ENCODE measurements at places on chromosomes 16 and 17.
A peak's percentile ranks its signal among the peaks of the same experiment; 100 is the strongest.

DNA sequence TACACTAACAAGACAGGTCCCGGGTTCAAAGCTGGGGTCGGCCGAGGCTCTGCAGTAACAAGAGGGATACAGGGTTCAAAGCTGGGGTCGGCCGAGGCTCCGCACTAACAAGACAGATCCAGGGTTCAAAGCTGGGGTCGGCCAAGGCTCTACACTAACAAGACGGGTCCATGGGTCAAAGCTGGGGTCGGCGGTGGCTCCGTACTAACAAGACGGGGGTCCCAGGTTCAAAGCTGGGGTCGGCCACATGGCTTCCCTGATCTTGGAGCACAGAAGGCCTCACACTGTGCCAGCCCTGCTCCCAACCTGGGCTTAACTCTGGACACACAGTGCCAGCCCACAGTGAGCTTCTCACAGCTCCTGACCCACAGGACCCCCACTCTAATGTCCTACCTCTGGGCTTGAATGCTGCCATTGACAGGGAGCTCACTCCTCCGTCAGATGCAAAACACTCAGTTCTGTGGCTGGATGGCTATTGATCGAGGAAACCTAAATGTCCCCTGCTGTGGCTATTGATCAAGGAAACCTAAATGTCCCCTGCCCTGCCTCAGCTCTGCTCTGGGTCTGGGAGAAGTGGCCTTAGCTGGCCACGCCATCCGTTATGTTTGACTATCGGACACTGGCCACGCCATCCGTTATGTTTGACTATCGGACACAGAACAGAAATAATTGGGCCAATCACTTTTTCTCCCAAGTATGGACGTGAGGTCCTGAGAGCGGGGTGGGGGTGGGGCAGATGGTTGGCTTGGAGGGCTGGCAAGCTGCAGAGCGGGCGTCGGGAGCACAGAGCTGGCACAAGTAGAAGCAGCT lies 54.6 kb upstream of the DOC2B start:
- no peaks in the 10 kb centered on the region for H3K27me3 ChIP-seq
- no peak overlapping the region for H3K27ac ChIP-seq
- H3K4me3 ChIP-seq: no peak overlapping the region

DNA sequence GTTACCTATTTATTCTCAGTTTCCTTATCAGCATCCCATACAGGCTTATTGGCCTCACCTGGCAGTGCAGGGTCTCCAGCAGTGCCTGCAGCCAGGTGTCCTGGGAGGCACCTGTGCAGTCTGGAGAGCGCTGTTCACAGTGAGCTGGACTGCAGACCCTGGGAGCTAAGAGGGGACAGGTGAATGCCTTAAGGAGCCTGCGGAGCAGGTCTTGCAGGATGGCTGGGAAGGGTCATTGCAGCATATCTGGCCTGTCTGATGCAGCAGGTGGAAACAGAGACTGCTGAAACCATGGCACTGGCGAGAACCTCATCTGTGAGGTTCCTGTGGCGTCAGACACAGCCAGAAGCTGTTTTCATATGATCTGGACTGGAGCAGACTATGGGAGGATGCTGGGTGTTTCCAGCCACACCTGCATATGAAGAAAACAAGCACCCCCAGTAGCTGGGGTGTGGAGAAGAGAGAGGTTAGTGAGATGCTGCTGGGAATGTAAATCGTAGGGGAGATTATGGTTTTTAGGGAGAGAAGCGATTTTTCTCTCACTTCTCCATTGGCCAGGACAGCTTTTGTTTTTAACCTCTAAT lies 77.0 kb downstream of the NTN1 start:
- peaks cover 9% of the 10 kb centered on the region for H3K27me3 ChIP-seq
- H3K4me3 ChIP-seq: no peak overlapping the region
- peaks cover 2% of the 10 kb centered on the region for H3K36me3 ChIP-seq
- no peaks in the 10 kb centered on the region for H3K4me1 ChIP-seq

GRCh38 chr17:81428121-81428515 lies 32.9 kb downstream of the BAHCC1 start:
- H3K27me3 ChIP-seq: no peaks in the 10 kb centered on the region
- H3K4me3 ChIP-seq: no peak overlapping the region
- no peaks in the 10 kb centered on the region for H3K36me3 ChIP-seq
- H3K4me1 ChIP-seq: peaks cover 32% of the 10 kb centered on the region

- peaks cover 16% of the 10 kb centered on the region for H3K4me1 ChIP-seq
- H3K27me3 ChIP-seq: peaks cover 22% of the 10 kb centered on the region
- no peak for DNase-seq
- peak overlapping the region; percentile 41 for H3K27ac ChIP-seq
Measured at GRCh38 chr16:48082516-48082915, 73.3 kb downstream of the ABCC12 start.

DNA sequence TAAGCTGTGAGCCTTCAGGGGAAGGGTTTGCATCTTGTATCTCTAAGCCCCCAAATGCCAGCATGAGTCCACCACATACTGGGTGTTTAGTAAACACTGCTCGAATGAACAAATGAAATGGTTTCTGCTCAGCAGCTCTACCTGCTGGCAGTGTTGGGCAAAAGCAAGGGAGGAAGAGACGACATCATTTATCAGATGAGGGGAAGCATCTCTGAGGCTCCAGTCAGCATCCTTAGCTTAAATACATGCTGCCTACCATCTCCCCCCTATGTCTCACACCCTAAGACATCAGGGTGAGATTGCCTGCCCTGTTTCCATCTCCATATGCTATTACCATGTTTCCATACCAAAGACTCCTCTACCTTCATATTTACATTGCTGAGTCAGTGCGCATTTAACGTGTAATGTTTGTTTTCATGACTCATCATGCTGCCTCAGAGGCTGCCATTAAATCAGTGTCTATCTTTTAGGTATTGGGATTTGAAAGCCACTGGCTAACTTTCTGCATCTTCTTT lies 379.8 kb downstream of the UTP18 start:
- H3K4me1 ChIP-seq: no peaks in the 10 kb centered on the region
- no peak for DNase-seq
- no peak overlapping the region for H3K27ac ChIP-seq
- H3K36me3 ChIP-seq: no peaks in the 10 kb centered on the region
- H3K27me3 ChIP-seq: no peaks in the 10 kb centered on the region

GRCh38 chr17:71330099-71330375 lies 790.8 kb upstream of the SOX9 start:
- peaks cover 2% of the 10 kb centered on the region for H3K27me3 ChIP-seq
- no peak overlapping the region for H3K4me3 ChIP-seq
- peaks cover 11% of the 10 kb centered on the region for H3K4me1 ChIP-seq
- DNase-seq: no peak
- no peak overlapping the region for H3K27ac ChIP-seq
- no peaks in the 10 kb centered on the region for H3K36me3 ChIP-seq

Data from osteocyte (in vitro differentiated cells).